Osteocyte (in vitro differentiated cells): ENCODE measurements at places on chromosomes 2 and 18.

DNA sequence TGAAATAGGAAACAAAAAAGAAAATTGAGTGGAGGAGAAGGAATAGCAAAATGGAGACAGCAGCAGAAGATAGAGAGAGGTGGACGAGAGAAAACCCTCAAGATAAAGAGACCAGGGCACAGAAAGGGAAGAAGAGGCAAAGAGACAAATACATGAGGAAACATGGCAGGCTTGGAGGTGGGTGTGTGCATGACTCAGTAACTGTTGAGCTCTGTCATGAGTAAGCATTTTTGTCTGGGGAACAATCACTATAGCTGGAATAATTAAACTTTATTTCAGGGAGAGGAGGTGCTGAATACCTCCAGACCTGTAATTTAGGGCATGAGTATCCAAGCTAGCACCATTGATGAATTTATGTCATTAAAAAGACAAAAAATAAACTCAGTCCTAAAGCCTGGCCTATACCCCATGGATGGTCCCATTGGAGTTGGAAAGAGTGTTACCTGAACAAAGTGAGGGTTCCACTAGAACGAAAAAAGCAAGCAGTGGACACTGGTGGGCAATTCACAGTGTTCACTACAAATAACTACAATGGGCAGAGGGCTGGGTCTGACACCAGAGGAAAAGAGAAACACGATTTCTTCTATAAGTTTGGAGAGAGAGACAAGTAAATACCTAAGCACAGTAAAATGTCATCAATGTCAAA, 145.5 kb downstream of the ADCYAP1 start:
- DNase-seq: no peak

GRCh38 chr18:27996801-27997272, 180.1 kb downstream of the CDH2 start:
- no peak for DNase-seq

- DNase-seq: no peak
Observed at GRCh38 chr2:68946117-68946516, 6.6 kb downstream of the GKN2 start.

GRCh38 chr18:76941284-76941683, 118.9 kb downstream of the ZNF236 start:
- no peak for DNase-seq

- DNase-seq: no peak
Observed at GRCh38 chr2:137255990-137256389, 490.6 kb downstream of the THSD7B start.
